ENCODE measurements at places on chromosomes 4 and X.

- no peak for DNase-seq
Observed at GRCh38 chr4:88659890-88660208, 37.8 kb downstream of the NAP1L5 start.

DNA sequence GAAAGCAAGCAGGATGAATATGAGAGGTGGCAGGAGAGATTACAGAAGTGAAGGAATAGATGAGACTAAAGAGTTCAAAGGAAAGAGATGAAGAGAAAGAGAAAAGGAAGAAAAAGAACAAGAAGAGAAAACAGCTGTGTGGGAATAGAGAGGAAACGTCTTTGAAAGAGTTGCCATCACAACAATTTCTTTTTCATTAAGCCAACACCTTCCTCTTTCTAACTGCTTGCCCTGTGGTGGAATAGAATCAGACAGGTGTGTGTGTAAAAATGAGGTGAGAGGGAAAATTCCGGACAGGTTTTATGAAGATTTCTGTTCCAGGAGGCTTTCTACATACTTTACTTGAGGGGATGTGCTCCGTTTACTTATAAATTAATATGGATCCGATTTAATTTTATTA lies 28.8 kb downstream of the DTHD1 start:
- DNase-seq, result no peak

- no peak for DNase-seq
Observed at GRCh38 chrX:11462136-11462535, 168.9 kb downstream of the AMELX start.

DNA sequence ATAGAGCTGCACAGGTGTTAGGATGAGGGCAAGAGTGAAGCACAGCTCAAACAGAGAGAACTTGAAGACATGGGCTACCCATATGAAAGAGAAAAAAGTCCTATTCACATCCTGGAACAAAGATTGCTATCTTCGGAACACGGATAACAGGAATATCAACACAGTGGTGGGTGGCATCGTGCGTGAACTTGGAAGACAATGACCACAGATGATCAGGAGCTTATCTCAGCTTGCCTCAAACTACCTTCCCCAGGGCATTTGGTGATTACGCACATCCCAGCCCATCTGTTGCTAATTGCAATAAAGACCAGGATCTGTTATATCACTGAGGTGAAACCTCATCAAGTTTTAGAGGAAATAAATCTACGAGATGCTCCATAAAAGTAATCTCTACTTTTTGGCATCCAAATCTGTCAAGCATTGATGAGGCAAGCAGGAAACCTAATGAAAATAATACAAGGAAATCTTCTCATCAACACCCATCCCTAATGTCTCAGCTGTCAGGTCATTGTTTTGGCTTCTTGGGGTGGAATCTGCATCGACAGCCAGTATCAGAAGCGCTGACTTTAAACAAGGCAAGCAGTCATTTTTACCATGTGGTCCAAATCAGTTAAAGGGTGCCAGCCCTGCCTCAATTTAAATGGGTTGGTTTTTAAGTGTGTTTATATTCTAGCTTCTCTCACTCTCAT lies 188.2 kb downstream of the SPCS3 start:
- no peak for DNase-seq

DNA sequence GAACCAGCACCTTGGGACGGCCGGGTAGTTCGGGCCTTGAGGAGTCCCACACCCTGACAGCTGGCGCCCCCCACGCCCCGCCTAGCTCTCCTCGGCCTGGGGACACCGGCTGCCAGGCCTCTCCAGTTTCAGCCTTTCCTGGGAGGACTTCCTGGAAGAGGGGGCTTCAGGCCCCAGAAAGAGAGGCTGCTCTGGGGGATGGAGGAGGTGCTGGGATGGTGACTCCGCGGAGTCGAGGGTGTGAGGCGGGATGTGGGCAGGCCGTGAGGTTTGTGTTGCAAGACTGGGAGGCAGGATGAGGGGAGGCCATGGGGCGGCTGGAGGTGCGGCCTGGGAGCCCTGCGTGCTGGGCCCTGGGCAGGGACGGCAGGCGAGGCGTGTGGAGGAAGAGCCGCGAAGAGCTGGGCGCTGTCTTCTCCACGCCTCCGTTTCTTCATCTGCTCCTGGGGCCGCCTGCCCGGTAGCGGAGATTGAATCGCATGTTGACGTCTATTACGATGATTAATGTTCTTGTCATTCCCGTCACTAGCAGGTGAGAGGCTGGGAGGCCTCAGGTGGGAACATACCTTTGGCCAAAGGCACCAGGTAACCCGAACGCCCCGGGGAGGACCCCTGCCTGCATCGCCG lies 918 bp upstream of the FGFRL1 start:
- peak; percentile 11 for DNase-seq

DNA sequence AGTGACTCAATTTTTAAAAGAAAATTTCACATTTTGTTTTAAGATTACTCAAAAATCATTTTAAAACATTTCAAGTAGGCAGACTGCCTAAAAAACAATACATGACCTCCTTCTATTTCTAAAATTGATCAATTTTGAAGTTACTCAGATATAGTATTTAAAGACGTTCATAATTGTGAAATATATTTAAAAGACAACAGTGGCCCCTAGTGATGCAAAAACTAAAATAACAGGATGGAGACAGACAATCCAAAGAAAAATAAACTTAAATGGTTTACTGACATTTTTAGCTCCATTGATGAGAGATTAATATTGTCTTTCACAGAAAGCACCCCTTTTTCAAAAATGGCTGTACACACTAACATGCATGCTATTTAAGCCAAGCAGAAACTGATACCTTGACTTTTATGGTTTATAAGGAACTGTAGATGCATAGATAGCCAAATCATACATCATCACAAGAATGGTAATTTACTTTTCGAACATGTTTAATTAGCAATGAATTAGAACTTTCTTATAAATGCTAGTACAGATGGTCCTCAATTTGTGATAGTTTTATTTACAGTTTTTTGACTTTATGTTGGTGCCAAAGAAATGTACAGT lies 69.8 kb upstream of the FAT4 start:
- DNase-seq, result no peak

DNA sequence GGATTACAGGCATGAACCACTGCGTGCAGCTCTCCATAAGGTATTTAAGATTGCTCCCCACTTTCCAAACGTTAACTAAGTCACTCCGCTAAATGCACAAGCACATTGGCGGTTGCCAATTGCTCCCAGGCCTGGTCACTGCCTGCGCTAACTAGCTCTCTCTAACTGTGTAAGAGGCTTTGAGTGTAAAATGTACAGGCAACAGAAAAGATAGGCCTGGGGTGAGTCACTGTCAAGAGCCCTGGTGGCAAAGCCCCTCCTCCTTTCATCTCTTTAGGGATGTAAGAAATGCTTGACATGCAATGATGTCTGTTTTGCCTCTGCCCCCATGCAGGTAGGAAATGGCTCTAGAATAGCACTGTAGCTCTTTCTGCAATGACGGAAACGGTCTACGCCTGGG lies 329.7 kb upstream of the GATB start:
- no peak for DNase-seq

DNA sequence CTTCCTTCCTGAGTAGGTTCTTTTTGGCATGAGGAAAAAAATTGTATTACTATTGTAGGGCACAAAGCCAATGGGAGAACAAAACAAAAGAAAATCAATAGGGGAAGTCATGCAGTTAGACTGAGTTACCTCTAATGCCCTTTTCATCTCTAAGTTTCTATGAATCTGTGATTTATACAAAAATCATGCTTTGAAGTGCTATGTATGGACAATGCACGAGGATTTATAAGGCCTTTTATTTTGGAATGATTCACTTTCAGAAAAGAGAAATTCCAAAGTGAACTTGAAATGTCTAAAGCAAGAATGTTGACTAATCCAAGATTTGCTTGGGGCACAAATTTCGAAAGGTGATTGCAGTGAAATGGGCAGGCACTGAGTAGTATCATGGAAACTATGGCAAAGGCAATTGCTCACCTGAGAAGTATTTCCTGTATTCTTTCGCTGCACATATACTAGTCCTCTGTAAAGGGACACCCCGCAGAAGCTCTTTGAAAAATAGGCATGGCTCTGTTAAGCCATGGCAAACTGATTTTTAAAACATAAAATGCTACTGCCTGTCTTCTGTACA lies 52.8 kb downstream of the ADGRG4 start:
- DNase-seq, result no peak

DNA sequence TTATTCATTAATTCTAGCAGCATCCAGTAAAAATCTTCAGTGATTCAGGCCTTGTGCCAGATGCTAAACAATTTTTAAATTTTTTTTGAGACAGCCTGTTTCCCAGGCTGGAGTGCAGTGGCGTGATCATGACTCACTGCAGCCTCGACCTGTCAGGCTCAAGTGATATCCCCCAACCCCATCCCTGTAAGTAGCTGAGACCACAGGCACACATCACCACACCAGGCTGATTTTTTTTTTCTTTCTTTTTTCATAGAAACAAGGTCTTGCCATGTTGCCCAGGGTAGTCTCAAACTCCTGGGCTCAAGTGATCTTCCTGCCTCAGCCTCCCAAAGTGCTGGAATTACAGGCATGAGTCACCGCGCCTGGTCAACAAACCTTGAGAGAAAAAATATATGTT lies 705.5 kb downstream of the ARAP2 start:
- DNase-seq, result no peak

DNA sequence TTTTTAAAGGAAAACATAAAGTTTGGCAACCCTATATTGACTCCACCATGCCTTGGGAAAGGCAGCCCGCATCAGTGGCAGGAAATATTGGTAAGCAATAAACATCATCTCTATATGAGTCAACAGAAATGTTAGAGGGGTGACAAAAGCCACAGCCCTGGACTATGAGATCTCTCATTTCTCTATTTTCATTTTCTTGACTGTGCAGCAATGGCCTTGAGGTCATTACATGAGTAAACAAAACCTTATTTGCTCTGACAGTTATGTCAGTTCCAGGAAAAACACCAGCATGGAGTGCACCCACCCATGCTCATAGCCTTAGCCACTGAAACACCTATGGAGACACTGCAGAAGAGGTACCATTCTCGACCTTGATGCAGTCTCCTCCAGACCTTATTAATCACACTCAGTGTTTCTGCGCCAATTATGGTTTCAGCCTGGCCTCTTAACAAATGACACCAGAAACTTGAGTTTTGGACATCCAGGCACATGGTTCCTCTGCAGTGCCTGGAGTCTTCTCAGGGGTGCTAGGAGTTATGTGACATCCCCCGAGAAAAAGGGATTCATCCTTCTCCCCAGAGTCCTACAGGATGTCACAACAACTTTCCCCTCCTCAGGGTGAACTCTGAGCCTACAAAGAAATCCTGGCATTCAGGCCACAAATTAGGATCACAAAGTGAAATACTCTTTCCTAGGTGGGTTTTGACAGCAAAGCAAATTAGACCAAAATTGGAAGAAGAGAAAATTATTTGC lies 16.0 kb upstream of the HPGD start:
- no peak for DNase-seq

- peak; percentile 30 for DNase-seq
Observed at GRCh38 chr4:152988721-152989553, 52.8 kb downstream of the FHDC1 start.

- DNase-seq, result no peak
Observed at GRCh38 chr4:173666-174314, 49.5 kb downstream of the ZNF718 start.

- no peak for DNase-seq
Observed at GRCh38 chrX:130893356-130894085, 9.5 kb downstream of the ENOX2 start.

DNA sequence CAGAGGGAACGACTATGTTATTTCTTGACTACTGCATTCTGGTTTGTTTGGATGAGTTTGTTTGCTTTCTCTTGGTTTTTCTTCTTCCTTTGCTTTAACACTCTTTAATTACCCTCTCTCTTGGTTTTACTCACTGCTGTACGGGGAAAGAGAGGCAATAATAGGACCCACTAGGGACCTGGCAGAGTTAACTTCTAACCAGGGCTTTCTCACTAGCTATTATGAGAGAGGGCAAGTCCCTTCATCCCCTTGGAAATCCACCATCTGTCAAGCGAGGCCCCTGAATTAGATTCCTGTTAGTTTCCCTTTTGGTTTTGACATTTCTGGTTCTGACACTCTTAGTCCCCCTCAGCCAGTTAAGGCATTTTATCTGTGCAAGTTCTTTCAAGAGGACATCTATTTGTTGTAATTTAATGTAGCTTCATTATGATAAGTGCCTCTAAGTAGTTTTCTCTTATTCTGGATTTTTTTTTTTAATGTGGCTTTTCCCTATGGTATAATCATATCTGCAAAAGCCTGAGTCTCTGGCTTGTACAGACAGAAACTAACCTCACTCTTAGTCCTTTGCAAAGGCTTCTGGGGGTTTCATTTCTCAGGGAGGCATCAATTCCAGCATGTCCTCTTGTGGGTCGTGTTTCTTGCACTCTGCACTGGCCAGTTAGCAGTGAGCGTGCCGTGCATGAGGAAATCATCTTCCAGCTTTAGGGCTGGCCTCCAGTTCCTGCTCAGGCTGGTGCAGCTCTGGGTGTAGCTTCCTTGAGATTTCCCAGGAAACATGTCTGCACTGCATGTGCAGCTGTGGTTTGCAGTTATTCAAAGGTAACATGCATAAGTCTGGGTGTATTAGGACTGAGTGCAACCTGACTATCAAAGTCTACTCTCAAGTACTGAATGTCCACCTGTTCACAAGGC lies 221.3 kb downstream of the STIM2 start:
- DNase-seq, result no peak

DNA sequence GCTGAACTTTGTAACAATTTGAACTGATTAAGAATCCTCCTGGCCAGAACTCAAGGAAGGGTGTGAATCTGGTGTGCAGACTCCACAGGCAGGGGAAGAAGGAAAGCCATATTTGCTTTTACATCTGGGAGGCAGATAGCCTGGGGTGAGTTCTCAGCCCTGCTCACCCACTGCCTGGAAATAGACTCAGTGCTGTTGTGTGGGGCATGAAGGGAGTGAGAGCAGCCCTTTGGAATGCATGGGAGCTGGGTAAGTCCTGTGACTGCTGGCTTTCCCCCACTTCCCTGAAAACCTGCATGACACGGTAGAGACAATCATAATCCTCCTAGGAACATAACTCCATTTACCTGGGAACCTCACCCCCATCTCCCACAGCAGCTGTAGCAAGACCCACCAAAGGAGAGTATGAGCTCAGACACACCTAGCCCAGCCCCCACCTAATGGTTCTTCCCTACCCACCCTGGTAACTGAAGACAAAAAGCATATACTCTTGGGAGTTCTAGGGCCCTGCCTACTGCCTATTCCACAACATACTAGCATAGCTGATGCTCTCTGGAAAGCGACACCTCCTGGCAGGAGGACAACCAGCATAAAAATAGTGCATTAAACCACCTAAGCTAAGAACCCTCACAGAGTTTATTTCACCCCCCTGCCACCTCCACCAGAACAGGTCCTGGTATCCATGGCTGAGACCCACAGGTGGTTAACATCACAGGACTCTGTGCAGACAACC lies 59.3 kb upstream of the UBQLN2 start:
- no peak for DNase-seq
